ENCODE measurements at places on chromosomes 7 and 10. TPM values are rescaled to one million over a fixed set of nuclear protein-coding genes. Genes with fewer than 3 reads are reported as not detected.

C10orf67 gene
- not detected for polyA plus RNA-seq

CHRM2 gene
- polyA plus RNA-seq, result not detected

GJD4 gene
- polyA plus RNA-seq, result not detected

TCERG1L gene
- polyA plus RNA-seq, result not detected

GRID2IP gene
- polyA plus RNA-seq, result not detected

TMEM254 gene
- polyA plus RNA-seq, result 24.5 TPM
